ENCODE measurements at places on chromosomes 7 and 10. TPM values are rescaled to one million over a fixed set of nuclear protein-coding genes. Genes with fewer than 3 reads are reported as not detected.

Gene ZPBP
- not detected for total RNA-seq

Gene SAP25
- 0.67 TPM for total RNA-seq

Gene CDC14C
- not detected for total RNA-seq

DNA sequence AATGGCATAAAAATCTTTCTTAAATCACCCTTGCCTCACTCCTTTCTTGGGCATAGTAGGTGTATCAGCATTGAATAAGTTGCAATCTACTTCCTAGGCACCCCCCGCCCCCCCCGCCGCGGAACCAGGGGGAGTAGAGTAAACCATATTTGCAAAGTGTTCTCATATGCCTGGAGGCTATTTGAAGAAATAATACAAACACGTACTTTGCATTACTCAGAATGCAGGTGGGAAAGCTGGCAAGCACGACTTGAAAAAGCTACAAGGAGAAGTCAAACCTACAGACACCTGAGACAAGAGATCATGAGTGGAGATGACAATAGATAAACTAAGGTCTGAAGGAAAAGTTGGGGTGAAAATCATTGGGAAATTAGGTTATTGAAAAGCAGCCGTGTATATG, 65.6 kb downstream of the POM121L12 start:
- no peaks in the 10 kb centered on the region for H3K36me3 ChIP-seq
- no peak overlapping the region for H3K27ac ChIP-seq
- H3K4me1 ChIP-seq = no peaks in the 10 kb centered on the region
- no peak for DNase-seq
- H3K27me3 ChIP-seq = no peaks in the 10 kb centered on the region
- no peak overlapping the region for H3K4me3 ChIP-seq

Gene AQP1
- total RNA-seq = 47.2 TPM

GRCh38 chr7:158532093-158532627, 55.5 kb downstream of the PTPRN2 start:
- DNase-seq = no peak
- no peaks in the 10 kb centered on the region for H3K4me1 ChIP-seq
- H3K36me3 ChIP-seq = no peaks in the 10 kb centered on the region
- H3K27ac ChIP-seq = no peak overlapping the region

DNA sequence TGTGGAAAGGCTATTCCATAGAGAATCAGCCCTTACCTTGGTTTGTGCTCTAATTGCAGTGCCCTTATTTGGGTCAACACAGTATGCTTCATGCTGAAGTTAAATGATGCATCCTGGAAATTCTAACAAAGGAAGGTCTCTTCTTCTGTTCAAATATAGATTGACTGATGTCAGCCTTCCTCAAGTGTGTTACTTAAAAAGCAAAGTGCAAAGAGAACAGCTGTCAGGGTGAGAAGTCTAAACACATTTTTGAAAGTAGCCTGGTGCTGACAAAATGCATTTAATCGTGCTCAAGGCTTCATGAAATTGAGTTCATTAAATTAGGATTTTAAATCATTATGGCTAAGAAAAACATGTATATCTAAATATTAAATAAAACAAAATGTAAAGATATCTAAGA, 19.5 kb downstream of the AGR2 start:
- H3K27ac ChIP-seq = no peak overlapping the region
- no peaks in the 10 kb centered on the region for H3K4me1 ChIP-seq
- no peak overlapping the region for H3K4me3 ChIP-seq
- no peak for DNase-seq
- H3K27me3 ChIP-seq = no peaks in the 10 kb centered on the region

Gene AKR1C3
- total RNA-seq = 70.7 TPM

Gene VCL
- total RNA-seq = 45.7 TPM

GRCh38 chr10:24992512-24993133, 23.3 kb downstream of the ENKUR start:
- H3K27ac ChIP-seq = no peak overlapping the region
- no peaks in the 10 kb centered on the region for H3K36me3 ChIP-seq
- no peak overlapping the region for H3K4me3 ChIP-seq
- peaks cover 8% of the 10 kb centered on the region for H3K4me1 ChIP-seq
- H3K27me3 ChIP-seq = no peaks in the 10 kb centered on the region
- DNase-seq = no peak

GRCh38 chr7:71665716-71666115, 533.8 kb downstream of the GALNT17 start:
- H3K27ac ChIP-seq = no peak overlapping the region
- no peaks in the 10 kb centered on the region for H3K4me1 ChIP-seq
- no peaks in the 10 kb centered on the region for H3K36me3 ChIP-seq
- H3K27me3 ChIP-seq = no peaks in the 10 kb centered on the region
- no peak for DNase-seq

Gene ELFN1
- total RNA-seq = 2.6 TPM

Gene GNAT3
- not detected for total RNA-seq

DNA sequence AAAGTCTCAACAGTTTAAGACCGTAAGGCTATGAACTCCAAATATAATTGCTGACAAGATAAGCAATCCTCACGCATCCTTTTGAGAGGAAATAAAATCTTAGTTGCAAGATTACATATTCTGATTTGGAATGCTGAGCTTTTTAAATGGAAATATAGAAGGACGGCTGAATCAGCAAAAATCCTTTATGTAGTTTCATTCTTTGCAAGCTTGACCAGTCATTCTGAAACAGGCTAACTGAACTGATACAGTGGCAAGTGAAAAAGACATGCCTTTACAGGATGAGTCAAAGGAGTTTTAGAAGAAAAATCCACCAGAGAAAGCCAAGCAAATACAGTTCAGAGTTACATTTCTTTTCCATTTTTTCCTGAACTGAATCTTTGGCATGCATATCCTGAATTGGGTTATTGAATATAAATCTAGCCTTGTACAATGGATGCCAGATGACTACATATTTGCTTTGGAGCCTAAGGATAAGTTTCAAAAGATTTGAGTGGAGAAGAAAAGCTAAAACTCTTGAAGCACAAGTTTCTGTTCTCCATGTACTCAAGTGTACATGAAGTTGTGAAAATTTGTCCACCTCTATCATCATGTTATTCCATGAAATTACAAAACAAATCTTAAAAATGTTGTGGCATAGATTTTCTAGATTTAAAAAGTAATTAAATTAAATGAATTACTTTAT, 4.4 kb downstream of the VIM start:
- H3K4me1 ChIP-seq = peaks cover 5% of the 10 kb centered on the region
- no peak for DNase-seq
- no peak overlapping the region for H3K4me3 ChIP-seq
- H3K27ac ChIP-seq = no peak overlapping the region

GRCh38 chr7:46152696-46153095, 231.6 kb upstream of the IGFBP3 start:
- no peak for DNase-seq
- H3K4me3 ChIP-seq = no peak overlapping the region
- H3K27me3 ChIP-seq = no peaks in the 10 kb centered on the region

Gene SMKR1
- total RNA-seq = 1.7 TPM
